ENCODE measurements at places on chromosomes 16 and 17. TPM values are rescaled to one million over a fixed set of nuclear protein-coding genes. Genes with fewer than 3 reads are reported as not detected.

- DNase-seq: peak; percentile 36
Measured at GRCh38 chr17:20095336-20096080, 86.3 kb downstream of the SPECC1 start.

DNA sequence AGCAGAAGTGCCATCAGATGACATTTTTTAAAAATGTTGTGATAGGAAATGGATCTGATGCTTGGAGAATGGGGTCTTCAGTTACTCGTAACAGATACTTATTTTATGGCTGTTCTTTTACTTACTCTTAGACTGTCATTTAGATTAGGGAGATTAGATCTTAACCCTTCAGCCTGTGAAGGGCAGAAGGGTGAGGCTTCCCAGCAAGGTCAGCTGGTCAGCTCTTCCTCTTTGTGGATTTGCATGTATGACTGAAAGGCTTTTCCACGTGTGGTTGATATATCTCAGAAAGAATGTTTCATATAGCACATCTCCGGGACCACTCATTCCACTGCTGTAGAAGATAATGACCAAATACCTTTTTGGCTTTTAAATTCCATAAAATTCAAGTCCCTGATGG is 27.4 kb downstream of the GRB7 start:
- no peak for DNase-seq

NACA2 gene
- total RNA-seq: not detected

KRT33B gene
- total RNA-seq: 0.17 TPM

- DNase-seq: no peak
Measured at GRCh38 chr16:84678541-84678940, 21.3 kb upstream of the USP10 start.

ABCA6 gene
- 5.0 TPM for total RNA-seq

TP53TG3F gene
- not detected for total RNA-seq

GRCh38 chr17:54882950-54883349 is 17.7 kb upstream of the TOM1L1 start:
- DNase-seq: no peak

SULT1A4 gene
- 1.9 TPM for total RNA-seq

CIBAR2 gene
- total RNA-seq: not detected

GRCh38 chr17:31841850-31842194 is 17.2 kb downstream of the COPRS start:
- DNase-seq: no peak

SYNGR3 gene
- total RNA-seq: 3.6 TPM

DNA sequence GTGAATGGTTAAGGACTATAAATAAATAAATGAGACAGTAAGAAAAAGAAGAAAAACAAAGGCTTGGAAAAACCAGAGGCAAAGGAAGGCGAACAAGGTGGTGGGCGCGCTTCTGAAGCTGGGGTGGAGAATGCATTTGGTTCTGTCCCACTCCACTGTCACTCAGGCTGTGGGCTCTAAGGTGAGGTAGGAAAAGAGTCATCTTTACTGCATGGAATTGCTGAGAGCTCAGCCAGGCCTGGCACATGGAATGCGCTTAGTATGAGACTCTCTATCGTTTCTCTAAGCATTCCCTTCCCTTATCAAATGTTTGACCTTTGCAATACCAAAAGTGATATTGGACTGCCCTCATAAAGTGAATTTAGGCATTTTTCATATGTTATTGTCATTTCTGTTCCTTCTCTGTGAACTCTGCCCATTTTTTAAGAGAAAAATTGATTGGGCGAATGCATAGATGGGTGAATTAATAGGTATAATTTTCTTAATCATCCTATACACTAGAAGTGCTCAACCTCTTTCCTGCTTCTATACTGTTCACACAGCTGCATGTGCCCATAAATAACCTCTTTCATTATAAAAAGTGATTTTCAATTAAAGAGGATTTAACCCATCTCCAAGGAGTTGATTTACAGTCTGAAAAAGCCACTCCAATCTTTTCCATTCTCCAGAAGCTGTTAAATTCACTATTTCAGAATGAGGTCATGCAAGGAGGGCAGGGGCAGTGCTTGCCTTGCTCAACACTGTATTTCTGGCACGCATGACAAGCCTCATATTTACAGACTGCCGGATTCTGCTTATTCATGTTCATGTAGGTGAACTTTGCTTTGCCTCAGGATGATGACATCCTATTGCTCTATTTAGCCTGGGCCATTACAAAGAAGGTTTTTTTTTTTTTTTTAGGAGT is 87.7 kb downstream of the MYH10 start:
- DNase-seq: peak; percentile 39

DNA sequence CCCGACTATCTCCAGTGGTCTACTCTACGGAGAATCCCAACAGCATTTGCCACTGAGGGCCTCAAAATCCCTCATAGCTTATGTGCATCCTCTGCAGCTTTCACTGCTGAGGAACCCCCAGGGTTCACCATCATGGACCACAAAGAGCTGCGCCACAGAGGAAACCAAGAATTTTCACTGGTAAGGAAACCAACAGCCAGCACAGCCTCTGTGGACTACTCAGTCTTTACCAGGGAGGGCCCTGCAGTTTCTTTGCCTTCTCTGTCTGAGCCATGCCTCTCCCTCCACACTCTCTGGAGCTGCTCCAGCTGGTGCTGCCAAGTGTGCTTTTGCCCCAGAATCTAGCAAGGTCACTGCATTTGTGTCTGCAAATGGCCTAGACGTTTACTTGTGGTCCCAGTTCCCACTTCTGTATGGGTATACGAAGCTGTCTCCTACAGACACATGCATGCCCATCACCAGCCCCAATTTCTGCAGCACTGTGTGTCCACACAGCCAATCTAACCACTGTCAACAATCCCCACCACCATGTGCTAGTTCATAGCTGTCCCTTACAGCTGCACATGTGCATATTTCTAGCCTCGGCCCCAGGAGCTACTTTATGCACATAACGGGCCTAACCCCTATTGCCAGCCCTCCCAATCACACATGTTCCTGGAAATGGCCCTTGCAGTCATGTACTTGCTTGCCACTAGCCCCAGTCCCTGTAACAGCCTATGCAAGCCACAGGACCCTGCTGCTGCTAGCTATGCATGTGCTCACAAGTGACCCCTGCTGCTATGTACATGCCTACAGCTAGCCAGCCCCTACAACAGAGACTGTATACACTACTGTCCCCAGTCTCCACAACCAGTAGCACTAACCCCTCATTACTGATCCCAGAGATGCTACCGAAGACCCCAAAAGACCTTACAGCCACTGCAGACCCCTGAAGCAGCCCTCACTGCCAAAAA is 1437.4 kb downstream of the CDH11 start:
- no peak for DNase-seq

DNA sequence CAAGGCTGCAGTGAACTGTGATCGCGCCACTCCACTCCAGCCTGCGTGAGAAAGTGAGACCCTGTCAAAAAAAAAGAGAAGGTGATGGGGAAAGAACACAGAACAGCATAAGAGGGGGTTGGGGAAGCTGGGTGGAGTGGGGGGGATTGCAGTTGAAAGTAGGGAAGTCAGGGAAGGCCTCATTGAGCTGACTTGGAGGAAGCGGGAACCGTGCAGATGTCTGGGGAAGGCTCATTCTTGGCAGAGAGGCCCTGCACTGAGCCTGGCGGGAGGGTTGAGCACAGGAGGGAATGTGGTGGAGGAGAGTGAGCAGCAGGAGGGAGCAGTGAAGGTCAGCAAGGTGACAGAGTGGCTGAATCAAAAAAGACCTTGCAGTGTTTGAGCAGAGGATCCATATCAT is 26.9 kb downstream of the IL4R start:
- DNase-seq: no peak

GRCh38 chr17:72117535-72118334 is 3.1 kb upstream of the SOX9 start:
- peak; percentile 58 for DNase-seq

- DNase-seq: no peak
Measured at GRCh38 chr16:57306676-57307341, 22.3 kb upstream of the PLLP start.

TRPV2 gene
- not detected for total RNA-seq

DNA sequence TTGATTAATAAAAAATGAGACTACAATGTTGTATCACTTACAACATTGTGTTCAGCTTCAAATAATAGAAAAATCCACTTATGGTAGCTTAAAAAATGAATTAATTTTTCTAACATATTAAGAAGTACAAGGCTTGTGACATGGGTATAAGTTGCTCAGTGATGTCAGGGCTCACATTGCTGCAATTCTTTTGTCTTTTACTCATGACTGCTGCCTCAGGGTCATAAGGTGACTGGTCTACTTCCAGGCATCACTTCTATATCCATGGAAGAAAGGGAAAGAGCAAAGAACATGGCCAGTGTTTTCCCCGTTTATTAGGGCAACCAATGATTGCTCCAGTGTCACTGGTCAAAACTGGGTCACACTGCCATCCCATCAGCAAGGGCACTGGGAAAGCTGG is 295.3 kb downstream of the MAP2K4 start:
- no peak for DNase-seq

DNA sequence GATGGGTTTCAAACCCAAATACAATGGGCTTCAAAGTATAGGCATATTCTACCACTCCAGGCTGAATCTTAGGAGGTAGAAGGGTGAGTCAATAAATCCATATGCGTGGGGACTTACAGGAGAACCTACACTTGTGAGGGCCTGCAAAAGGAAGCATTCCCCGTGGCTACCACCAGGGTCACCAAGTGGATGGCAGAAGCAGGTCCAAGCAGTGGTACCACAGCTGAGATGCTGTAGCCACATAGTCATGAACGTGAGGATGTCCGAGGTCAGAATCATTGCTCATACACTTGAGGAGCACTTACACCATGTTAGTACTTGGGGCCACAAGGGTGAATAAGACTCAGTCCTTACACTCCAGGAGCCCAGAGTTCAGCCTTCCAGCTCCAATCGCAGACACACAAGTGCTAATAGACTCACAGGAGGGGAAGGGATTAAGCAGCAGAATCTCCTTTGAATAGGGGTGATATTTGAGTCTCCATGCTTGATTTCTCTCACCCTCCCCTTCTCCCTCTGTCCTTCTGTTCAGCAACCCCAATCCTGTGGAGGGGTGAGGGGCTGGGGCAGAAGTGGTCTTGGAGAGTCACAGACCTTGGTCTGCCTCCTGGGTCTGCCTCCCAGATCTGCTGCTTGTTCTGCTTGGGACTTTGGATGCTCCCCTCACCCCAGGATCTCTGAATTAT is 42.5 kb upstream of the ASIC2 start:
- no peak for DNase-seq

HASPIN gene
- total RNA-seq: 2.0 TPM

GRCh38 chr17:53118948-53119347 is 703.8 kb upstream of the KIF2B start:
- no peak for DNase-seq

DNA sequence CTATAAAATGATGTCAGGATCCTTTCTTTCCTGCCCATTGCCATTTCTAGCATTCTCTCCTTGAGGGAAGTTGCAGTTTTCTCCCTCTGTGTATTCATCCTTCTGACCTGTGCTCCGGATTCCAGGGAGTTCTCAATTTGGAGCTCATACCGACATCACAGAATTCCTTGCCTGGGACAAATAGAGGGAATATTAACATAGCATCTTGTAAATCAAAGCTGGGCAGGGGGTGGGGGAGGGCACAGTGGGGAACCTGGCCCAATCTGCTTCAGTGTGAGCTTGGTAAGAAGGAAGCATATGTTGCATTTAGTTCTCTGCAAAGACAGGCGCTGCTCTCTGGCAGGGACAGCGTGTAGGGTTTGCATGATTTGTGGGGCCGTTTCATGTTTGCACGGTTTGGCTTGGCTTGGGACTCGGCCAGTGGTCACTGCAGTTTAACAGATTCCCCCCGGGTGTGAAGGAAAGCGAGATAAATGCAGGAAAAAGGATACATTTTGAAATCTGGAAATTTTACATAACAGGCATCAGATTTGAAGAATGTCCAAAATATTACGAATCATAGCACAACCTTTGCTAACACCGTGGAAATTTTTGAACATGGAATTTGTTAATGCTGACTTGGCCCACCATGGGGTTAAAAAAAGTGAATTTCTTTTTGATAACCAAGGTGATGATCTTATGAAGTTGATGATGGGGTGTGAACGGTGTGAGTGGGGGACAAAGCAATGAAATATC is 178.0 kb downstream of the WWOX start:
- DNase-seq: no peak

GRCh38 chr16:10039220-10040096 is 142.8 kb downstream of the GRIN2A start:
- DNase-seq: no peak

DNA sequence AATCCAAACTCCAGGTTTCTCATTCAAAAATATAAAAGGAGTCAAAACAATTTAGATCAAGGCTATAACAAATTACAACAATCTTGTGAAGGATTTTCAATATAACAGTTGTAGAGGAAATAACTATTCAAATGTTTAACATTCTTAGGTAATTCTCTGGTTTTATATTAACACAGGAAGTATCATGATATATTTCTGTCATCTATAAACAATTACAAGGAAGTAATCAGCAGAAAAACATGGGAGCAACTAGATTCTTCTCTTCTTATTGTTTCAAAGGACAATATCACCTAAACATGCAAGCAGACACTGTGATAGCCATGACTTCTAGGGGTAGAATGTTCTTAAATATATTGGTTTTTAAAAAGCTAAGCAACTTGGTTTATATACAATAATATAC is 49.9 kb downstream of the FBXL20 start:
- no peak for DNase-seq

GRCh38 chr16:46908540-46909372 is 24.6 kb downstream of the GPT2 start:
- DNase-seq: peak; percentile 12

DNA sequence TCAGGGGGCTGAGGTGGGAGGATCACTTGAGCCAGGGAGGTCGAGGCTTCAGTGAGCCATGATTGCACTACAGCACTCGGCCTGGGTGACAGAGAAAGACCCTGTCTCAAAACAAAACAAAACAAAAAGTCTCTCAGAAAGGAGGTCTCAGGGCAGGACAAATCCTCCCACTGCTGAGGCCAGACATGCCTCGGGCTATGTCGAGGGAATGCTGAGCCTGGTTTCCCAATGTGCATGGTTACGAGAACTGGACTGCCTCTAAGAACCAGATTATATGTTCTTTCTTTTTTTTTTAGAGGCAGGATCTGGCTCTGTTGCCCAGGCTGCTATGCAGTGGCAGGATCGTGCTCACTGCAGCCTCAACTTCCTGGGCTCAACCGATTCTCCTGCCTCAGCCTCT is 27.6 kb downstream of the TRAP1 start:
- no peak for DNase-seq

- peak; percentile 30 for DNase-seq
Measured at GRCh38 chr17:79095345-79096055, 20.9 kb downstream of the ENGASE start.

GRCh38 chr16:3859889-3860288 is 20.6 kb downstream of the CREBBP start:
- DNase-seq: no peak

- DNase-seq: no peak
Measured at GRCh38 chr17:27782791-27783206, 17.5 kb downstream of the NOS2 start.

DNA sequence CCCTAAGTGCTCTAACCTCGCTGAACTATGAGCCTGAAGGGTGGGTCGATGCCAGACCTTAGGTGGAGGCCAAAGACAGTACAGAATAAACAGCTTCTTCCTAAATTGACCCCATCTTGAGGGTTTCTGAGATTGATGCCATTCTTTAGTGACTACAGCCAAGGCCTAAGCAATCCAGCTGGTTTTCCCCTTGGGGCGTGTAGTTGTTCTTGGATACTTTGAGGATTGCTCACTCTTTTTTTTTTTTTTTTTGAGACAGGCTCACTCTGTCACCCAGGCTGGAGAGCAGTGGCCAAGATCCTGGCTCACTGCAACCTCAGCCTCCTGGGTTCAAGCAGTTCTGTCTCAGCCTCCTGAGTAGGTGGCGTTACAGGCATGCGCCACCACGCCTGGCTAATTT is 2.0 kb downstream of the OVCA2 start:
- DNase-seq: peak; percentile 80
